Stimulated activated CD8-positive, alpha-beta memory T cell treated with anti-CD3 and anti-CD28 coated beads, Interleukin-7, amount 100 ng/mL, for 4 hours (primary cell): ENCODE measurements at places on chromosomes 3 and 15.

- no peak for DNase-seq
Observed at GRCh38 chr3:125628212-125628611, 32.9 kb upstream of the OSBPL11 start.

DNA sequence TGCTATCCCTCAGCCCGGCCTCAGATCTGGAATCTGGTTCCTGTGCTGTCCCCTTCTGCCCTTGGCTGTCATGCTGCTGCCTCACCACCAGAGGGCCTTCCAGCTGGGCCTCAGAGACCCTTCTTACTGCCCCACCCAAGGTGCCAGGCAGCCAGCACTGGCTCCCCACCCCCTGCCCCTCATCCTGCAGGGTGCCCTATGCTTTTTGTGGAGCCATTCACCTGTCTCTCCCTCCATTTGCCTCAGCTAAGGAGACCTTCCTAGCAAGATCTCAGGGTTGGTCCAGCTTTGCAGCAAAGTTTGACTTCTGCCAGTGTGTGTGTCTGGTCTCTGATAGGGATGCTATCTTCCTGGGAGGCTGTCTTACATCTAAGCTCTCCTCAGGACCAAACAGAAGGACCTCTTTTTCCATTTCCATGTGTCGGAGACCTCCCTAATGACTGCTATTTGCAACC, 1.9 kb upstream of the VWA5B2 start:
- no peak for DNase-seq

DNA sequence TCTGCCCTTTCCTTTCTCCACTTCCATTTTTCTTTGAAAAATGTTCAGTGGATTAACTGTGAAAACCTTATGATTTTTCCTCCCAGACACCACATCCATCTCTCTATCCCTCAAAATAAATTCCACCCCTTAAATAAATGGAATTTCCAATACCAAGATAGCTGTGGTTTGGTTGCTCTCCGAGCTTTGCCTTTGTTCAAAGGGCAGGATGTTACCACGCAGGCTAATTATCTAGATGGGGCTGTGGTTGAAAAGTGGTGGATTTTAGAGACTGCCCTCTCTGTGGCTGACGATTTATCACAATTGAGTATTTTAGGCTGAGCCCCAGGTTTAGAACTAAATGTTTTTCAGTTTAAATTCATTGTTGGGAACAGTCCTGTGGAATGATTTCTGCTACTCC, 36.9 kb upstream of the CMSS1 start:
- no peak for DNase-seq

DNA sequence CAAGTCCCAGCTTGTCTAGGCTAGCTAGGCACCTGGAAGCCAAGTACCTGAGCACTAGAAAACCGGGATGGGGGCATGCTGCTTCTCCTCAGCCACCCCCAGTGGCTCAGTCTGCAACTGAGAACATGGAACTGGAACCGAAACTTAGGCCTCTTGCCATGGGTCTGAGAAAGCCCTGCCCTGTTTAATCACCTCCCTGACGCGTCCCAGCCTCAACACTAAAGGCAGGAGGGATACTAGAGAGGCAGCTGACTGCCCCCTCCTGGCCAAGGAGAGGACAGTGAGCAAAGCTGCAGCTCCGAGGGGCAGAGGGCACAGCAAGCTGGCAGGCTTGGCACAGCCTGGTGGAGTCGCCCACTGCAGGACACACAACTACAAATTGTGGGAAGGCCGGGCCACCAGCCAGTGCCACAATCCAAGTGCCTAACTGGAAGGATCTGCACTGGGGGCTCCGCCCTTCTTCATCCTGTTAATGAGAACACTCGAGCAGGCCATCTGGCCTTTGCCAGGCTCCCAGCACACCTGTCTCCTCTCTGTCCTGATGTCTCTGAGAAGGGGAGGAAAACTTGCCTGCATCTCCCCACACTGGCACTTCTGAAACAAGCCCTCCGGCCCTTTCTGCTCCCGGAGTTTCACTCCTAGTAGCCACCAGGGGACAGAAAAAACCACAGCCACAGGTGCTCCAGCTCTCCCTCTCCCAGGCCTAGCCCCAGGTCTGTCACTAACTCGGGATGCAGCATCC, 53.7 kb downstream of the BDH1 start:
- no peak for DNase-seq

GRCh38 chr3:1609416-1609815, 489.2 kb upstream of the CNTN4 start:
- DNase-seq = no peak

- peak; percentile 39 for DNase-seq
Observed at GRCh38 chr15:40320931-40321371, 2.5 kb upstream of the INAFM2 start.

DNA sequence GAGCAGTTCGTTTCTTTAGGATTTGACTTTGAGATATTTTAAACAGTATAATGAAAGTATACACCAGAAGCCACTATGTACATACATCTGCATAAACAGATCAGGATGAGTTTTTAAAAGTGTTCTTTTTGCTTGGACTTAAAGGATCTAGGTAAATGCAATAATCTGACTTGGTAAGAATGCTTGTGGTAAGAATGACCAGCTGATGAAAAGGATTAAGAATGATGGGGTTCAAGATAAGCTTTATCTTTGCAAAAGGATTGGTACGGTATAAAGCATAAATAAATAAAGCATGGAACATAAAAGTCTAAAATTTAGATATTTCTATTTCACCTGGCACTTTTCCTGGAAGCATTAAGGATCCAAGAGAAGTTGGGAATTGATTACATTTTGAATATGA, 9.8 kb upstream of the MME start:
- DNase-seq = no peak

GRCh38 chr15:67050522-67051087, 14.8 kb upstream of the SMAD3 start:
- DNase-seq = no peak

DNA sequence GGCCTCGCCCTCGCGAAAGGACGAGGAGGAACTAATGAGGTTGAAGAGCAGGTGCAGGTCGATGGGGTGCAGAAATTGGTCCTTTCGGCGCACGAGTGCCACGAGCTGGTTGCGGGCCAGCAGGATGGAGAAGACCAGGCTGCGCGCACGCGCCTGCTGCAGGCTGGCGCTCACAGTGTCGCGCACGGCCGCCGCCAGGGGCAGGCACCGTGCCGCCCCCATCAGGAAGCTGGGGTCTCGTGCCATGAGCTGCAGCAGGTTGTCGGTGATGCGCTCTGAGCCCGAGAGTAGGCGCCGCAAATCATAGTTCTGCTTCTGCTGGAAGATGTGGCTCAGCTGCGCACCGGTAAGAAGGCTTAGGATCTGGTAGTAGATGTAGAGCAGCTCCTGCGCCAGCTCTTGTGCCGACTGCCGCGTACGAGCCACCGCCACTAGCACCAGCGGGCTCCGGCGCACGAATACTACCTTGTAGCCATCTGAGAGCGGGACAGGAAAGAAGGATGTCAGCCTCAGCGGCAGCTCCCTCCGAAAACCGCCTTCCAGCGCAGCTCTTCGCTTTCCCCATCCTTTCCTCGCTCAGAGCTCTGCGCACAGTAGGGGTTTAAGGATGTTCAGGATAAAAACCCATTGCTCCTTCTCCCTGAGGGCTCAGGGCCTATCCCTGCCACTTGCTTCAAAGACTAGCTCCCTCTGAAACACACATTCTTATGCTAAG, 6.9 kb upstream of the MST1R start:
- no peak for DNase-seq

- no peak for DNase-seq
Observed at GRCh38 chr3:61646851-61647525, 85.6 kb downstream of the PTPRG start.

DNA sequence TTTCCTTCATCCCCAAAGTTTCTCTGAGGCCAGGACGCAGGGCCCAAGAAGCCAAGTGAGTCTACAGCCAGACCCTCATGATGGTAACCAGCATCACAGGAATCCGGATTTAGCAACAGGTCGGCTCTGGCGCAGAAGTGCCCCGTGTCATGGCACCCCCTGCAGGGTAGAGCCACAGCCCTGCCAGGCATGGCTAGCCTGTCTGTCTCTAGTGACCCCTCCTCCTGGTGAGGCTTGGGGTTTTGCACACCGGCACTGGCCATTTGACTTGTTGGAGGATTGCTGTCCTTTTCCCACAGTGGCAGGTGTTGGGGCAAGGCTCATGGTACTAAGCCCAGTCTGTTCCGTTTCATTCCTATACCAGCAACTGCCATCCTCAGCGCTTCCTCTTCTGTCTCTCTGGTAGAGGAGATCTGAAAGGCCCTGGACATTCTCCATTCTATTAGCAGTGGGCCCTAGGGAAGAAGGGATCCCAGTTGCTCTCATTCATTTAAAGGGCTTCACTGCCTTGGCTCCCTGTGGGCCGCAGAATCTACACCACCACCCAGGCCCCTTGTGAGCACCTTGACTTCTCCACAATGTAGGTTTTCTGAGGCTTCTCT, 9.4 kb upstream of the CHAC1 start:
- DNase-seq = no peak

DNA sequence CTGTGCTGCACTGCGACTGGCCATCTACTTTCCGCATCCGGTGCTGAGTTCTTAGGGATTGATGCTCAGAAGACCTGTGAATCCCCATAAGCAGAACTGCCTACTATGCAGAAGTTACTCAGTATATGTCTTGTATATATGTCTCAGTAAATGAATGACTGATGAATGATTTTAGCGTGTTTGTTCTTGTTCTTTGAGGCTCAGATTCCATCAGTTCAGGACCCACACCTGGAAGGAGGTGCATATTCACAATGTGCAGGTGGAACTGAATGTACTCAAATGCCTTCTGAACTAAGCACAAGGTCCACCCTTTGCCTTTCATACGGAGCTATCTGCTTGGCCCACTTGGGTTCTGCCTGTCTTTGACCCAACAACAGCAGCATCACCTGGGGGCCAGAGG, 19.8 kb downstream of the TNFAIP8L3 start:
- no peak for DNase-seq

- DNase-seq = no peak
Observed at GRCh38 chr15:76939715-76940114, 8.2 kb downstream of the RCN2 start.

DNA sequence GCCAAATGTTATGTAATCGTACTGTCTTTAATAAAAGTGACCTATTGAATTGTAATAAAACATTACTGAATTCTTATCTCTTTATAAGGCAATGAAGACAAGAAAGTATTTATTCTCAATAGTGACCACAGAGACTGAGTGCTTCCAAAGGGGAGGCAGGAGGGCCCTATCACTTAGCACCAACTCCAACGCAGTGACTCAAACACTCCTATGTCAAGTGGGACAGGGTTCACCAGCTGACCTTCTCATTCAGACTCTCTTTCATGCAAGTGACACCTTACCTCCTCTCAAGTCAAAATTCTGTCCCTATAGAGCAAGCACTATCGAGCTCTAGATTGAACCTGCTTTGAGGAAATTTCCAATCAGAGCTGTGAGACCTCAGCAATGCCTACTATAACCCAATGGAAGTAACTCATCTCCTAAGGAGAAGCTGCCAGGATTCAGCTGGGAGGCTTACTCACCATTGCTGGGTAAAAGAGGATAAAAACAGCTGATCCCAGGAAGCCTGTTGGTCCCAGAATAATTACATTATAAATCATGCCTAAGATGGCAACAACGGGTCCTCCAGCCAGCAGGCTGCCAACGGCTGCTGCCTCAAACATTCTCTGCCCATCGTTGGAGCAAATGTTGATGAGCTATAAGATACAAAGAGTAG, 35.6 kb downstream of the ABCC5 start:
- DNase-seq = no peak

DNA sequence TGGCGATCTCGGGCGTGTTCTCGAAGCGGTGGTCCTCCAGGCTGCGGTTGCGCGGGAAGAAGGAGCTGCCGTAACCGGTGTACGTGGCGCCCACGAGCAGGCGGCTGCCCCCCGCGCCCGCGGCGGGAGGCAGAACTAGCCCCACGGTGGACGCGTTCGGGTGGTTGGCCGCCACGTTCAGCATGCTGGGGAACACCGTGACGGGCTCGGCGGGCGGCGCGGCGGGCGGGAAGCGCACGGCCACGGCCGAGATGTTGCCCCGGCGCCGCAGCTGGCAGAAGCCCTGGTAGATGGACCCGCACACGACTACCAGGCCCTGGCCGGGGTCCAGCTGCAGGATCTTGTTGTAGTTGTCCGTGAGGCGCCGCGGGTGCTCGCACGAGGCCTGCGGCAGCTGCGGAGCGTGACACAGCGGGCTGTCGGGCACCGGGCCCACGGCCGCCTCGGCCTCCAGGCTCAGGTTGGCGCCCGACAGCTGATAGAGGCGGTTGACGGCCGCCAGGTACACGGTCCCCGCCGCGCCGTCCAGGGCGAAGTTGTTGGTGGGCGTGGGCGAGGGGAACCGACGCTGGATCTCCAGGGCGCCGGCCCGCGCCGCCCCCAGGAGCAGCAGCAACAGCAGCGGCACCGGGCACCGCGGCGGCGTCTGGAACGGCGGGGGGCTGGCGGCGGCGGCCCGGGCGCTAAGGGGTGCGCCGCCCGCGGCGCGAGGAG, 397 bp downstream of the PLXND1 start:
- DNase-seq = no peak

DNA sequence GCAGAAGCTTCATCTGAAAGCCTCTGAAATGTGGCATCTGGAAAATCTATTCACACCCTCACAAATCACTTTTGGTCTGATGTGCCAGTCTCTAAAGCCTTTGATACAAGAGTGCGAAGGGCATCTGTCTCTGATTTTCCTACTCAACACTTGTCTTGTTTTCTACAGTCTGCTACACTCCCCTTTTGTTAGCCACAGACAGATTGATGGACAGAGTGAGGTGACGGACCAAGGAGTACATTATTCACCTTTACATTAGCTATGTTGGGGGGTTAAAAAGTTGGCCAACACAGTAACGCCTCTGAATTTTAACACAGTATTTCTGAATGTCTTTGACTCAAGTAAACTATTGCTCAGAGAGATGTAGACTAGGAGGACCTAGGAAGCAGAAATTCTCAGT, 63.1 kb downstream of the TNIK start:
- no peak for DNase-seq

DNA sequence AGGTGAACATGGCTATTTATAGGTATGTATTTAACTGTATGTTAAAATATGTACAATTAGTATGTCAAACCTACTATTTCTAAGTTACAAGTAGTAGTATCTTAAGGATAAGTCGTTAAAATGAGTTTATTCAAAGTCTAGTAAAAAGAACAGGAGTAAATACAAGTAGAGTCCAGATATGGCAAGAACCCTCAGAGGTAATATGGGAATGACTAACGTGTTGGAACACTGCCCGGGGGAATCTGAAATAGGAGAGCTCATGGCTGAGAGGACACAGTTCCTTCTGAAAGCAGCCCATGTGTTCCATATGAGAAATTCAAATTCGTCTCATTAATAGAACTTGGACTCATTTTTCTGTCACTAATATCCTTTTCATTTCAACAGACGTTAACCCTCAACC, 158.8 kb downstream of the CLSTN2 start:
- DNase-seq = no peak

GRCh38 chr3:34881026-34881425, 758.3 kb upstream of the ARPP21 start:
- DNase-seq = no peak

- no peak for DNase-seq
Observed at GRCh38 chr3:58868097-58868779, 181.6 kb downstream of the CFAP20DC start.
